ENCODE measurements at places on chromosomes 2 and 18. TPM values are rescaled to one million over a fixed set of nuclear protein-coding genes. Genes with fewer than 3 reads are reported as not detected.

GRCh38 chr2:23301136-23301535 lies 83.8 kb upstream of the KLHL29 start:
- peaks cover 1% of the 10 kb centered on the region for H3K27me3 ChIP-seq
- no peaks in the 10 kb centered on the region for H3K4me1 ChIP-seq
- no peak for DNase-seq
- H3K4me3 ChIP-seq, result no peak overlapping the region
- H3K27ac ChIP-seq, result no peak overlapping the region
- no peaks in the 10 kb centered on the region for H3K36me3 ChIP-seq

GRCh38 chr2:231715988-231716616 lies 7.8 kb downstream of the PTMA start:
- no peak for DNase-seq
- peaks cover 34% of the 10 kb centered on the region for H3K4me1 ChIP-seq
- peak overlapping the region; percentile 58 for H3K27ac ChIP-seq
- peaks cover 37% of the 10 kb centered on the region for H3K36me3 ChIP-seq
- no peaks in the 10 kb centered on the region for H3K27me3 ChIP-seq
- H3K4me3 ChIP-seq, result no peak overlapping the region

DNA sequence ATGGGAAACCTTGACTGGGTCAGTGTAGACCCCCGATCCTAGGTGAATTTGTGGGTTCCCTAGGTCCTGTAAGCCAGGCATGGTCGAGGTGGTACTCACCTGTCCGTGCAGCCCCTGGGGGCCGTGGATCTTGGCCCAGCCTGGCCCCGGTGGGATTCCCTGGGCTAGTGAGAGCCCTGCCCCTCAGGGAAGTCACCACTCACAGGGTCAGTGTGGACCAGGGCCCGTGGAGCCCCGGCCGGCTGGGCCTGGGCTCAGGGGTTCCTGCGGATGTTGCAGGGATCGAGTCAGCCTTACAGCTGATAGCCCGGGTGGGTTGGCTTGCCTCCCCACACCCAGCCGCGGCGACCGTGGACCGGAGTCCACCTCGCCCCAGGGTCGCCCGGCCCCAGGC lies 528 bp downstream of the ATG9A start:
- H3K36me3 ChIP-seq, result peaks cover 63% of the 10 kb centered on the region
- H3K27me3 ChIP-seq, result no peaks in the 10 kb centered on the region
- peaks cover 33% of the 10 kb centered on the region for H3K4me1 ChIP-seq
- peak overlapping the region; percentile 83 for H3K4me3 ChIP-seq
- no peak for DNase-seq

GRCh38 chr2:72603481-72603880 lies 222.4 kb downstream of the EXOC6B start:
- H3K27me3 ChIP-seq, result no peaks in the 10 kb centered on the region
- no peaks in the 10 kb centered on the region for H3K36me3 ChIP-seq
- no peak for DNase-seq
- H3K4me1 ChIP-seq, result peaks cover 7% of the 10 kb centered on the region

GRCh38 chr2:73018188-73018825 lies 53.2 kb downstream of the SFXN5 start:
- no peak overlapping the region for H3K4me3 ChIP-seq
- H3K4me1 ChIP-seq, result no peaks in the 10 kb centered on the region
- no peaks in the 10 kb centered on the region for H3K36me3 ChIP-seq
- DNase-seq, result no peak

The TMEM178A gene
- 0.32 TPM for total RNA-seq

The C2orf49 gene
- total RNA-seq, result 18.6 TPM

The C2orf78 gene
- not detected for total RNA-seq

The WDSUB1 gene
- 7.1 TPM for total RNA-seq

The UGT1A8 gene
- total RNA-seq, result not detected
